ENCODE measurements at places on chromosomes 12 and 14.

DNA sequence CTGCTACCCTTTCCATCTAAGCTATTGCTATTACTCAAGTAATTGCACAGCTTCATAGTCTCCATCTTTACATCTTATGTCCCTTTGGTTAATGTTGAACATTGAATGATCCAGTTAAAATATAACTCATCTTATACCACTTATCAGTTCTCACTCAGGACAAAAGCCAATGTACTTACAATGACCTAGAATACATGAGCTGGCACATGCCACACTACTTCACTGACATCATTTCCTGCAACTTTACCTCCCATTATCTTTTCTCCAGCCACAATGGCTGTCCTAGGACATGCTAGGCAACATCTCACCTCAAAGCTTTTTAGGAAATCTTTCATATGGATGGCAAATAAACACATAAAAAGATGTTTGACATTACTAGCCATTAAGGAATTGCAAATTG lies 309.2 kb downstream of the FOXG1 start:
- peak; percentile 12 for DNase-seq

GRCh38 chr14:27392153-27392552 lies 794.3 kb upstream of the NOVA1 start:
- peak; percentile 6 for DNase-seq

DNA sequence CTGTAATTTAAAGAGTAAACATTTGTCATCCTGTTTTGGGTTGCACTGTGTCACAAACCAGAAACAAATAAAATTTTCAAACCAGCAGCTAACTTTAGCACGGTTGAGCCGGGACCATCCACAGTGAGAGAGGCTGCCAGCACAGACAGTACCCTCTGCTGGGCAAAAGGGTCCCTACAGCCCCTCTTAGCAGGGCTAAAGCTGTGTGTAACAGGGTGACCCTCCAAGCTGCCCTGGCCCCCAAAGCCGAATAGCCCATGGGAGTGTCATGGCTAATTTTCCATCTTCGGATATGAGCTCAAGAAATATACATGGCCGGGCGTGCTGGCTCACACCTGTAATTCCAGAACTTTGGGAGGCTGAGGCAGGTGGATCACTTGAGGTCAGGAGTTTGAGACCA lies 157.1 kb upstream of the GRIN2B start:
- no peak for DNase-seq

- DNase-seq: no peak
Observed at GRCh38 chr12:11693601-11694000, 44.1 kb downstream of the ETV6 start.

DNA sequence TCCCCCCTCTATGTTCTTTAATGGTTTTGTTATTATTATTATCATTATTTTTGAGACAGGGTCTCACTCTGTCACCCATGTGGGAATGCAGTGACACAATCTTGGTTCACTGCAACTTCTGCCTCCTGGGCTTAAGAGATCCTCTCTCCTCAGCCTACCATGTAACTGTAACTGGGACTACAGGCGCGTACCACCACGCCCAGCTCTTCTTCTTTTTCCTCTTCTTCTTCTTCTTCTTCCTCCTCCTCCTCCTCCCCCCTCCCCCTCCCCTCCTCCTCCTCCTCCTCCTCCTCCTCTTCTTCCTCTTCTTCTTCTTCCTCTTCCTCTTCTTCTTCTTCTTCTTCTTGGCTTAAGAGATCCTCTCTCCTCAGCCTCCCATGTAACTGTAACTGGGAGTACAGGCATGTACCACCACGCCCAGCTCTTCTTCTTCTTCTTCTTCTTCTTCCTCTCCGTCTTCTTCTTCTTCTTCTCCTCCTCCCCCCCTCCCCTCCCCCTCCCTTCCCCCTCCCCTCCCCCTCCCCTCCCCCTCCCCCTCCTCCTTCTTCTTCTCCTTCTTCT lies 5.4 kb upstream of the KRT7 start:
- DNase-seq: no peak

GRCh38 chr14:56821805-56822610 lies 11.7 kb upstream of the OTX2 start:
- DNase-seq: no peak

- DNase-seq: no peak
Observed at GRCh38 chr12:57474430-57474829, 5.2 kb downstream of the ARHGAP9 start.

DNA sequence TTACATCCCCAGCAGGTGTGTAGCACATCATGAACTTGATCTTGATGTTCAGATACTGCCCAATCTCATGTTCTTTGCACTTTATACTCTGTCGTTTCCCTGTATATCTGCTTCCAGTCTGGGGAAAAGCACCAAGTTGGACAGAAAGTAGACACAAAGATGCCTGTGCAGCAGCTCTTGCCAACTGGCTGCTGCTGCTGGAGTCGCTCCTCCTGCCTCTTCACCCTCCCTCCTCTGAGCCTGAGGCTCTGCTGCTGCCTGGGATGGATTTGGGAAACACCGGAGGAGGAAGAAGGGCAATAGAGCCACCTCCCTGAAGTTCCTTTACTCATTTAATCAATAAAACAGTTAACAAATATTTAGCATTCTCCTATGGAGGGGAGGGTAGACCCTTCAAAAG lies 32.4 kb downstream of the ADCK1 start:
- no peak for DNase-seq

DNA sequence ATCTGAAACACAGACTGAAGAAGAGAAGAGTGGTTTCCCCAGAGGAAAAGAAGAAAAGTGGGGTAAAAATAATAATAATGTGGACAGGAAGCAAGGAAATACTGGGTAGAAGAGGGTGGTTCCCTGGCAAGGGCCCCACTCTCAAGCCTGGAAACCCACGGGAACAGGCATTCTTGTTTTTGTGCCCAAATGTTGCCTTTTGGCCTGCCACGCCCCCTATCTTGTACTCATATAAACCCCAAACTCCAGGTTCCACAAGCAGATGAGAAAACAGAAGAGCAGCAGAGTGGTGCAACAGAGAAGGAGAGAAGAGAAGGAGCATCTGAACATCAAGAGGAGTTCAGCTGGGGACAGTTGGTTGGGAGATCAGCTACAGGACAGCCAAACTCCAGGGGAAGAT lies 51.2 kb downstream of the NDUFA12 start:
- no peak for DNase-seq

GRCh38 chr14:74434294-74434693 lies 8.3 kb upstream of the SYNDIG1L start:
- no peak for DNase-seq

GRCh38 chr12:115657081-115658013 lies 620.1 kb downstream of the MED13L start:
- DNase-seq: no peak

DNA sequence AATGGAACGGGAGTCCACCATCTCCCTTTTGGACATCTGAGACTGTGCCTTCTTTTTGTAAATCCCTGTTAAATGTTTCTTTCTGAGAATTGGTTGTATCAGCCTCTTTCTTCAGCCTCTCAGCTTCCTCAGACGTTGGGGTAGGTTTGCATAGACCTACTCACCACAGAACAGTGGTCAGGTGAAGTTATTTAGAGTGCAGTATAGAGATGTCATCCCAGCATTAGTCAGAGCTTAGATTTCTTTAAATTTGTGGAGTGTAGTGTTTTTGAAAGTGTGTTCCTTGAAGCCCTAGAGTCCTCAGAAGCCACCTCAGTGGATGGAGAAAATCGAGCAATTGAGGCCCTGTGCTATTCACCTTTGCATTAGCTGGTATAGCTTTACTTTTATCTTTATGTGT lies 8.9 kb upstream of the EEA1 start:
- no peak for DNase-seq

GRCh38 chr14:71225113-71225512 lies 317.9 kb downstream of the PCNX1 start:
- no peak for DNase-seq

DNA sequence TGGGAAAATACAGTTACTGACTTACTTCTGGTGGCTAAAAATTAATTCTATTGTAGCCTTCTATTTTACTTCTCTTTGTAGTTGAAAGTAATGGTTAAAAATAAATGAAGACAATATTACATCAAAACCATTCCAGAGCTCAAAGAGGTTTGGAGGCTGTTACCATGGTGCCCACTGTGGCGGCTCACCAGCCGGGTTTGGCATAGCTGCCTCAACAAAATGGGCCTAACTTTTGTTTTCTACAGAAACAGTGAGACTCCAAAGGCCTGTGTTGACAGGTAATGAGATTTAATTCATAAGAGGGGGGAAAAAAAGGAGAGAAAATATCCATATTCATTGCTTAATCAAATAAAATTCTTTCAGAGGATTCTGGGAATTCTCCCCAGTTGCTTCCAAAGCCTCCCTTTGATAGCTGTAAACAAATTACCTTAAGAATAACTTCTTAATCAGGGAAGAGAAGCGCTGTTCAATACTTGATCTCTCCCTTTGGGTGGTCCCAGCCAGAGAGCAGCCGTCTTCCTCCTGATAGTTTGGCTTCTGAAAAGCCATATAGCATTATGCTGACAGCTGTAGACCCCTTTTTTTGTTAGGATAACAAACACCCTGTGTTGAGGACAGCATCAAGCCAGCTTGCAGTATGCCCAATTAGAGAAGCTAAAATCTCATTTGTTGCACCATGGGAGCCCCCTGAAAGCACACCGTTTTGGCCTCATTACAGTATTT lies 266.8 kb downstream of the NEDD1 start:
- no peak for DNase-seq

GRCh38 chr12:31650918-31651317 lies 8.6 kb upstream of the ETFBKMT start:
- no peak for DNase-seq

- no peak for DNase-seq
Observed at GRCh38 chr14:100895411-100895810, 8.1 kb downstream of the RTL1 start.

GRCh38 chr12:94231709-94232108 lies 83.3 kb downstream of the PLXNC1 start:
- DNase-seq: no peak

- DNase-seq: no peak
Observed at GRCh38 chr12:77947746-77948145, 117.1 kb downstream of the NAV3 start.

GRCh38 chr14:37051680-37052079 lies 120.7 kb downstream of the SLC25A21 start:
- no peak for DNase-seq

DNA sequence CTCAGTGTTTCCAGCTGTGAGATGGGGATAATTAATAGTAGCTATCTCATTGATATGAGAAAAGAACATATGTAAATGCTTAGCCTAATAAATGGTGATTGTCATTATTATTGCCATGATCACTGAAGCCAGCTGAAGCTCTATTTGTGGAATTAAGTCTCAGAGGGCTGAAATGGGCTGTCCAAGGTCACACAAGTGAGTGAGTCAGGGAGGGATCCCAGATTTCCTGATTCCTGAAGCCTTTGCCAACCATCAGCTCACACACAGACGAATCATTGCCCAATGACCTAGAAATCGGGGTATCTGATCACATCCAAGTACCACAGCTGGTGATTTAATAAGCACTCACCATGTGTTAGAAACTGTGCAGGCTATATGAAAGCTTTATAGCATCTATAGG lies 21.6 kb upstream of the TMEM229B start:
- DNase-seq: no peak

- peak; percentile 24 for DNase-seq
Observed at GRCh38 chr14:93645200-93645599, 143.1 kb downstream of the PRIMA1 start.

GRCh38 chr14:67242168-67242420 lies 859 bp downstream of the PALS1 start:
- DNase-seq: no peak

DNA sequence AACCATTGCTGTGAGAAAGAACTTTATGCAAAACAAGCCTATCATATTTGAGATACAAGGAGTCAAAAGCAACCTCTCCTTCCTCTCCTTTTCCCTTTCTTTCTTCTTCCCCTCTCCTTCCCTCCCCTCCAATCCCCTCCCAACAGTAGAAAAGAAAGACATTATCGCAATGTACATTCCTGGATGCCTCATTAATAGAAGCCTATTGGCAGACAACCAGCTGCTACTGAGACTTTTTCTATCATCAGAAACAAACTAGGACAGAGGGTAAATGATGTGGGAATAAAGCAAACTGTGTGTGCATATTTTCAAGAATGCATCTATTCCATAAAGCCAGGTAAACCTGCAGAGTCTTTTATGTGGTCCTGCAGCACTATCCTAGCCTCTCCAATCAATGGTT lies 237.2 kb downstream of the ITPR2 start:
- DNase-seq: no peak

- DNase-seq: no peak
Observed at GRCh38 chr14:24253936-24254335, 9.0 kb downstream of the TGM1 start.

GRCh38 chr12:62694632-62695031 lies 228.0 kb downstream of the MON2 start:
- no peak for DNase-seq

GRCh38 chr14:61754627-61755381 lies 7.4 kb upstream of the SNAPC1 start:
- no peak for DNase-seq

- no peak for DNase-seq
Observed at GRCh38 chr14:46769292-46769691, 117.7 kb upstream of the RPL10L start.

DNA sequence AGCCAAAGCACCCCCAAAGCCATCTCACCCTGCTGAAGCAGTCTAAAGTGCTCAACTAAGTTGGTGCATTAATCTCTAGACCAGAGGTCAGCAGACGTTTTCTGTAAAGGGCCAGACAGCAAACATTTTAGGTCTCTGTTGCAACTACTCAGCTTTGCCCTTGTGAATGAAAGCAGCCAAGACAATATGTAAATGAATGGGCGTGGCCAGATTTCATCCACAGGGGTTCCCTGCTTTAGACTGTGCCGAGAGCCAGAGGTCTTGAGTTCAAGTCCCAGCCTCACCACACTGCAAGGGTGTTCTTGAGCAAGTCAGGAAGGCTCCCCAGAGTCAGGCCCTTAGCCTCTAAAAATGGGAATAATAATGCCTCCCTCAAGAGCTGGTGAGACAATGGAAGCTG lies 166.2 kb downstream of the CHST11 start:
- DNase-seq: no peak

- DNase-seq: peak; percentile 36
Observed at GRCh38 chr12:124236625-124237031, 58.3 kb upstream of the RFLNA start.

- no peak for DNase-seq
Observed at GRCh38 chr14:105012171-105012985, 8.5 kb downstream of the CDCA4 start.

DNA sequence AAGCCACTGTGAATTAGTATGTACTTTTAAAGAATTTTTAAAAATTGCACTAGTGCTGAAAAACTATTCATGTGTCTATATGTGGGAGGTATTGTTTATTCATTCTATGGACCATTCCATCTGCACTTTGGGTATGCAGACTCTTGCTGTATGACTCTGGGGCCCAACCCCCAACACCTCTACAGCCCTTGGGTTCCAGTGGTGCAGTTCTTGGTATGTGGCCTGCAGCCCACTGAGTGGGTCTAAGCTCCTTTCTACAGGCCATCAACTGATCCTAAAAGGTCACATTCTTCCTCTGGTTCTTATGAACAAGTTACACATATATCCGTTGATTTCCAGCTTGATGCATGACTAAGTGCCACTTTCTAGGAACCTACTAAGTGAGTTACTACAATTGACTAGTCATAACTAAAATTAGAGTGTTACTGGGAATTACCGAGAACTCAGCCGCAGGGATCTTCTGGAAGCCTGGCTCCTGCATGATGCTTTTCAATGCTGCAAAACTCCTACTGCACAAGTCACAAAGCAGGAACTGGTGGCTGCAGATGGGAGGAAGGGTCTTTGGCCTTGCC lies 62.4 kb upstream of the MED13L start:
- no peak for DNase-seq
